Glomerular endothelial cell (primary cell): ENCODE measurements at places on chromosomes 4 and X. TPM values are rescaled to one million over a fixed set of nuclear protein-coding genes. Genes with fewer than 3 reads are reported as not detected.

TBX22 gene
- total RNA-seq: not detected in 2 replicates

SSX4B gene
- total RNA-seq: not detected in 2 replicates

SHOX gene
- total RNA-seq: not detected in 2 replicates

SLC9B1 gene
- 0.24 and 0.41 TPM in 2 replicates for total RNA-seq

CDKL2 gene
- total RNA-seq: 2.1 and 2.8 TPM in 2 replicates

CSAG3 gene
- not detected in 2 replicates for total RNA-seq

TCEAL9 gene
- 106 and 126 TPM in 2 replicates for total RNA-seq

ZFP92 gene
- total RNA-seq: 0.58 and 1.2 TPM in 2 replicates

TSPAN7 gene
- 4.7 and 13.5 TPM in 2 replicates for total RNA-seq

CXCL3 gene
- 4.3 and 21.2 TPM in 2 replicates for total RNA-seq

RBMX gene
- 194 and 199 TPM in 2 replicates for total RNA-seq

CXCL5 gene
- total RNA-seq: 12.0 and 17.5 TPM in 2 replicates

SATL1 gene
- 0.06 TPM in 1 of 2 replicates, not detected in the other for total RNA-seq

ZCCHC12 gene
- total RNA-seq: 0.29 TPM in 1 of 2 replicates, not detected in the other
